ENCODE measurements at places on chromosomes 3 and 15.

DNA sequence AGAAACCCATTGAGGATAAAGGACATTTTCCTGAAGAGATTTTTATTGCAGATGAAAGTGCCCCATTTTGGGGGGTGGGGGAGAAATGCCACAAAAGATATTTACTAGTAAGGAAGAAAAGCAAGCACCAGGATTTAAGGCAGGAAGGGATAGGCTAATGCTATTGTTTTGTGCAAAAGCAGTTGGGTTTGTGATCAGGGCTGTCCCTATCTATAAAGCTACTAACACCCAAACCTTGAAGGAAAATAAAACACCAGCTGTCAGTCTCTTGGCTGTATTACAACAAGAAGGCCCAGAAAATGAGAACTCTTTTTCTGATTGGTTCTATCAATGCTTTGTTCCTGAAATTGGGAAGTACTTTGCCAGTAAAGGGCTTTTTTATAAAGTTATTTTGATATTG lies 56.0 kb downstream of the CD200 start:
- DNase-seq = no peak

DNA sequence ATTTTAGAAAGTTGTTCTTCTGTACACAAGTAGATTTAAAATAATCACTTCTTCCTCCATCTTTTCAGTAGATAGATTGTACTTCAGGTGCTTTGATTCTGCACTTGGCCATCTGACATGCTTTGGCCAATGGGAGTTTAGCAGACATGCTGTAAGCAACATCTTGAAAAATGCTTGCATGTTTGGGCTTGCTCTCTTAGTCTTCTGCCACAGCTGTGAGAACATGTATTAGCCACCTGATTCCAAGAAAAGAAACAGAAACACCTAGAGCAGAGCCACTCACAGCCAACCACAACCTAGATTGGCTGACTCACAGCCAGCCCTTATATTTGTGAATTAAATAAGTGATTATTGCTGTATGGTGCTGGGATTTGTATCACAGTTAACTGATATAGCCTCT lies 70.2 kb upstream of the GADL1 start:
- DNase-seq = no peak

GRCh38 chr3:170012683-170013400 lies 25.0 kb upstream of the GPR160 start:
- no peak for DNase-seq

- no peak for DNase-seq
Observed at GRCh38 chr15:64747578-64747977, 27.8 kb downstream of the RBPMS2 start.

GRCh38 chr3:182063742-182064141 lies 352.0 kb downstream of the SOX2 start:
- no peak for DNase-seq

DNA sequence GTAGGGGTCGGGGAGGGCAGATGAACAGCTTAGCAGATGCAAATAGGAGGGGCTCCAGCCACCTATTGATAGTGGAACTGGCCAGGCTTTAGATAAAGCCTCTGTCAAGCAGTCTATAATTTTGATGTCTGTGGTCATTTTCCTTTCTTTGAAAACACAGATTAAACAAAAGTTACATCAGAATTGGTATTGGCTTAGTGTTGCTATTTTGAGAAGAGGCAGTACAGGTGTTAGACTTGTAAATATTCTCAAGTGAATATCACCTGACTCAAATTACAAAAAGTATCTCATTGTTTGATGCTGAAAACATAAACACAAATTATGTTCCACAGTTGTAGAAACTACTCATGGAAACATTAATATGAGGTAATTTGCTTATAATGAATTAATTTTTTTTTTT lies 18.1 kb downstream of the GHRL start:
- DNase-seq = no peak

DNA sequence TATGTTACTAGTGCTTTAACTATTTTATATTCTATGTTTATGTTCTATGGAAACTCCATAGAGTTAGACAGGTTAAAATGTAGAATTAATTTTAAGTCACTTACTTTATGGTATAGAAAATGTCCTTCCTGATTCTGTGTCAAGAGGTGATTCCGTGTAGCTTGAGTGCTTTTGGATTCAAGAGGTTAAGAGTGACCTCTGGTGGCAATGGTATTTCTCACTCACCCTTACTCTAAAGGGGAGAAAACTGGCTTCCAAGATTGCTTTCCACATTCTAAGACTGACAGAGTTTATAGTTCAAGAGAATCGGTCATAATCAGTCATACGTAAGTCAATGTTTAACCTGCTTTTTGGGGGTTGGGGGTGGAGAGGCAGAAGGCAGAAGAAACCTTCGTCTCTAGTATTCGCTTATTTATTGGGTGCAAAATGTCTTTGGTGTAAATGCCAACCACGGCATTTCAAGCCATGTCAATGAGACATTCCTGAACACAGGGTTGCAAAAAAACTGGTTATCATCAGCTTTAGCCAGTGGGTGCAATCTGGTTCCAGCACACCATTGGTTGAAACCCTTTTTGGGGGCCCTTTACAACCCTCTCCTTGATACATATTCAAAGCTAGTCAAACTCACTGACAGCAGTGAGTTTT lies 92.0 kb upstream of the VGLL3 start:
- peak; percentile 38 for DNase-seq

DNA sequence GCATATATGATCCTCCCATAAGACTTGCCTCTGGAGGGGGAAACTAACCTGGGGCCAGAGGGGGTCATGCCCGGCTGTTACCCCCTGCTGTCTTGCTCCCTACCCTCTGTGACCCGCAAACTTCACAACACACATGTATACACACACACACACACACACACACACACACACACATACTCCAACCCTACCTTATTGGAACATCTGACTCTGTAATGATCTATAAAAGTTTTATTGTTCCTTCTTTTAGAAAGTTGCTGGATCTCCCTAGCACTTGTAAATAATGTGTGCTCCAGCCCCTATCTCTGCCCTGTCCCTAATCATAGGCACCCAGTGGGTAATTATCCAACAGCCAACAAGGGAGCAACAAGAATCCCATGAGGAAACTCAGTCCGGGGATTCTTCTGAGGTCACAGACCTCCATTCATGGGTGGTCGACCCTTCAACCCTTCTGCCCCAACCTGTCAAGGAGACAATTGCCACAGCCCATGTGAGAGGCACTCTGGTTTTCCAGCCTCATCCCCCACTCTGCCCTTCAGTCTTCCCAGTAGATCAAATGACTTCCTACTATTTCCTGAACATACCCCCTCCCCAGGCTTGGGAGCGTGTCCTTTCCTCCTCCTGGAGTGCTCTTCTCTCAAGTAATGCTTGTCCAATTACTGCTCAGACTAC lies 14.0 kb upstream of the TPM1 start:
- DNase-seq = no peak

DNA sequence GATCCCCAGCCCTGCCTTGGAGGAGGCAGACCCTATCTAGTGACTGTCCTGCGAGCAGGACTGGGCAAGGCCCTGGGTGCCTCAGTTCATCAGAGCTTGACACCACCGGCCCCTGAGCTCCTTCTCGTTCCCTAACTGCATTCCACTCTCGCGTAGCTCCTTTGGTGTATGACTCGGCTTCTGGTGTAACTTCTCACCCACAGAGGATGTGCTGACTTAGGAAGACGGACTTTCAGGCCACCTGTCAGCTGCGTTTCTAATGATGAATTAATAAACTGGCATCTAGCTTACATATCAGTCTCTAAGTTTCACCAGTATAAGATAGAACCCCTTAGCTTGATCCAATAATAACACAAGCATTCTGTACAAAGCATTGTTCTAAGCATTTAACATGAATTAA lies 17.5 kb downstream of the ABCF3 start:
- no peak for DNase-seq

- DNase-seq = no peak
Observed at GRCh38 chr3:159600291-159600690, 388.3 kb upstream of the IL12A start.

DNA sequence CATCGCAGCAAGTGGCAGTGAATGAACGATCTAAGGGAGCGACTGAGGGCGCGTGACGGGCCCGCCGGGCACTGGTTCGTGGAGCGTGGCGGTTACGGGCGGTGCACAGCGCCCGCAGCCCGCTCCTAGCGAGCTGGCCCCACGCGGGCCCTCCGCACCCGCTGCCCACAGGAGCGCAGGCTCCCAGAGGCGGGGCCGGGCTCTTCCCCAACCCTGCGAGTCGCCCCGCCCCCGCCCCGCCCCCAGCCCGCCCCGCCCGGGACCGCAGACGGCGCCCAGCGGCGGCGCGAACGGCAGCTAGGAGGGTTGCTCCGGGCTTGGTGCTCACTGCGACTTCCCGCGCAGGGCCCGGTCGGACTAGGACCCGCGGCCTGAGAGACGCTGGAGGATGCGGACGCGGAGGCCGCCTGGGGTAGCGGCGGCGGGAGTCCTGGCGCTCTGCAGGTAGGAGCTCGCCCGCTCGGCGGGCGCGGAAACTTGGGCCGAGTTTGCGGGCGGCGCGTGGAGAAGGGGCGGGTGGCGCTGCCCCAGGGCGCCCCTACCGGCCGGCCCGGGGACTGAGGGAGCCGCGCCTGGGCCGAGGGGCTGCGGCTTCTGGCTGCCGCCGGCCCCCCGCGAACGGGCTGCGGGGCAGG lies at the start of gene C15orf39:
Gene C15orf39 (plus strand): TSS at position 267 of the 635 bp plus-strand sequence. CDS start 4,167 bp downstream, outside the sequence.
- DNase-seq = peak; percentile 17
